Calu3 (cell line): ENCODE measurements at places on chromosomes 11 and 22. TPM values are rescaled to one million over a fixed set of nuclear protein-coding genes. Genes with fewer than 3 reads are reported as not detected.

GRCh38 chr11:8531982-8532381 lies 62.0 kb downstream of the STK33 start:
- no peak for DNase-seq

GRCh38 chr22:38712486-38713207 lies 6.9 kb downstream of the GTPBP1 start:
- DNase-seq: no peak

GRCh38 chr22:31768422-31769059 lies 14.7 kb downstream of the DEPDC5 start:
- no peak for DNase-seq

The RPS6KB2 gene
- total RNA-seq: 44.3 and 47.5 TPM in 2 replicates

The SCN2B gene
- total RNA-seq: not detected in 2 replicates

The OR52I2 gene
- total RNA-seq: not detected in 2 replicates

DNA sequence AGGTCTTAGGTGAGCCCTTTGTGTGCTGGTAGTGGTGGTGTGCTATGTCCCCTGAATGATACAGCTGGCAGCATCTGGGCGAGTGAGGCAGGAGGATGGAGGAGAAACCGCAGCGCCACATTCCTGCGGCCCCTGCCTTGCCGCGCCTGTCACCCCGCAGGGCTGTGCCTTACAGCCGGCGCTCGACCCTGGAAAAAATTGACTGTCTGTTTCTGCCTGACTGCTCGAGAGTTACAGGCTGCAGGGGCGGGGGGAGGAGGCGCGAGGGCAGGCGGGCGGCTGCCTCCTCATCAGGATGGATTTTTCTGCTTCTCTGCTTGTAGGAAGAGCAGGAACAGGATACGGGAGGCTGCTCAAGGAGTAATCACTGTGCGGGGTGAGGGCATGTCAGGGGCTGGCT lies 443.4 kb downstream of the MIAT start:
- peak; percentile 47 for DNase-seq

The TMPRSS5 gene
- 7.4 and 9.6 TPM in 2 replicates for total RNA-seq
